ENCODE measurements at places on chromosomes 3 and 15. TPM values are rescaled to one million over a fixed set of nuclear protein-coding genes. Genes with fewer than 3 reads are reported as not detected.

The RASL12 gene
- polyA plus RNA-seq: not detected

The B3GNT5 gene
- polyA plus RNA-seq: not detected

The NMNAT3 gene
- polyA plus RNA-seq: 2.7 TPM

The GOLGA8G gene
- not detected for polyA plus RNA-seq

The CPNE9 gene
- polyA plus RNA-seq: not detected

The SLC51A gene
- polyA plus RNA-seq: 1.4 TPM

The ARGFX gene
- not detected for polyA plus RNA-seq

The MCF2L2 gene
- not detected for polyA plus RNA-seq

The TMEM212 gene
- not detected for polyA plus RNA-seq

The MAP1A gene
- 0.03 TPM for polyA plus RNA-seq

The ITPR1 gene
- 58.8 TPM for polyA plus RNA-seq

- no peak overlapping the region for H3K4me3 ChIP-seq
- H3K36me3 ChIP-seq: no peaks in the 10 kb centered on the region
Observed at GRCh38 chr3:75294124-75294523, 370.0 kb upstream of the FRG2C start.

DNA sequence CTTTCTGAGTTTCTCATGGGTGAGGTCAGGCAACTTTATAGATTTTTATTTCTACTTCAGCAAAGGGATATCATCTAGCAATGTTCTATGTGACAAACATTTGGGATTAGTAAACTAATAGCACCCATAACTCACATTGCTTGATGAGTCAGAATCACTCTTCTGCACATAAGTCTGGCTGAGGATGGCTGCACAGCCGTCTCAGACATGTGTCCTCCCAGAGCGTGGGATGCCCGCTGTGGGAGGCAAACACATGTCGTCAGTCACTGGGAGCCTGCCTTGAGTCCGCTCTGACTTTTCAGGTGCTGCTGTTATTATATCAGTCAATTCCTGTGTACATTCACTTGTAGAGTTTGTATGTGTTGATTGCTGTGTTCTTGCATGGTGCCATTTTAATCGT, 230.7 kb upstream of the TRIM42 start:
- DNase-seq: no peak
- H3K27me3 ChIP-seq: no peaks in the 10 kb centered on the region
- H3K4me1 ChIP-seq: no peaks in the 10 kb centered on the region

- no peaks in the 10 kb centered on the region for H3K27me3 ChIP-seq
- peak overlapping the region; percentile 90 for H3K4me3 ChIP-seq
- peak overlapping the region; percentile 25 for H3K27ac ChIP-seq
- no peaks in the 10 kb centered on the region for H3K36me3 ChIP-seq
- peaks cover 33% of the 10 kb centered on the region for H3K4me1 ChIP-seq
Observed at GRCh38 chr3:57226176-57226575, 1.4 kb upstream of the APPL1 start.

GRCh38 chr15:97082830-97083229, 752.3 kb downstream of the NR2F2 start:
- H3K4me1 ChIP-seq: no peaks in the 10 kb centered on the region
- no peak for DNase-seq
- no peak overlapping the region for H3K27ac ChIP-seq

GRCh38 chr3:166897811-166898210, 482.3 kb downstream of the ZBBX start:
- no peaks in the 10 kb centered on the region for H3K27me3 ChIP-seq
- H3K27ac ChIP-seq: no peak overlapping the region
- DNase-seq: no peak

DNA sequence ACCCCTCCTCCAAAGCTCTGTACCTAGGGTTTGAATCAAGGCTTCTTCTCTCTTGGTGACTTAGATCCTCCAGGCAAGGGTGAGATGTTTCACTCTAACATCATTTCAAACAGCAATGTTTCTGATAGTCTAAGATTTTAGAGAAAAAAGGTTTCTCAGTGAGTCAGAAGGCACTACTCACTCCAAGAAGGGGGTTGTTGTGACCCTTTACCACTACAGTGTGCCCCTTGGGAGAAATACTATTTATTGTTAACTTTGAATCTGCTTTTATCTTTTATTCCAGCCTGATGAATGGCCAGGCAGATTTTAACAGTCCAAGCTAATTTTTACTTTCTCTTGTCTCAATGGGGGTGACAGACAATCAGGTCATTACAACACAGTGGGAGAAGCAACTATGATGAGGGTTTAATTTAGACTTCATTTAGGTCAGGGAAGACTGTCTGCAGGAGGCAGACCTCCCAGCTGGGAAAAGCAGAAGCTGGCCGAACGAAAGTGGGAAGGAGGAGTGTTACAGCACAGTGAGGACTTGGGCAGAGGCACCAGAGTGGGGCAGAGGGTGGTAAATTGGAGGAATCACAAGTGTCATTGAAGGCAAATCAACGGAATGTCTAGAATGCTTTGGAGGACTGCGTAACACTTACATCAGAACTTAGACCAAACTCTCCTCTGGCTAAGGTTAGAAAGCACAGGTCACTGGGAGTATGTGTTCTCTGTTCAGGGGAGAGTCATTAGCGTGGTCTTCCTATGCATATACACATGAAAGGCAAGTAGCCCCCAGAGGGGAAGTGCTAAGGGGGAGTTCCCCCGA, 21.2 kb downstream of the ZNF860 start:
- peaks cover 7% of the 10 kb centered on the region for H3K36me3 ChIP-seq
- H3K4me1 ChIP-seq: peaks cover 64% of the 10 kb centered on the region
- H3K4me3 ChIP-seq: peak overlapping the region; percentile 6
- peak overlapping the region; percentile 69 for H3K27ac ChIP-seq
- no peak for DNase-seq

DNA sequence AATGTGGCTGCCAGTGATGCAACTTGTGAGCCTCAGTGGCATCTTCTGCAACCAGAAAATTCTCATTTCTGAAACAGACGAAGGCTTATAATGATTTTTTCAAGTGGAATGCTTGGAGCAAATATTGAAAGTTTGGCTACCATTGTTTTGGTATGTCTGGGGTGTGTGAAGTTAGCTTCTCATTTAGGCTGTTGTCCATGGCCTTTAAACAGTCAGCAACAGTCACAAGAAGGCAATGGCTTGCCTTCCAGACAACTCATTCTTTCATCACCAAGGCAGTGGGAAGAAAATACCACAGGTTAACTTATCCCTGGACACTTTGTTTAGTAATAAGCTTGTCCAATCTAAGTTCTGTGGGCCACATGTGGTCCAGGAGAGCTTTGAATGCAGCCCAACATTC, 4.7 kb upstream of the BNC1 start:
- no peak overlapping the region for H3K27ac ChIP-seq
- no peak overlapping the region for H3K4me3 ChIP-seq
- H3K4me1 ChIP-seq: no peaks in the 10 kb centered on the region
- no peaks in the 10 kb centered on the region for H3K36me3 ChIP-seq

DNA sequence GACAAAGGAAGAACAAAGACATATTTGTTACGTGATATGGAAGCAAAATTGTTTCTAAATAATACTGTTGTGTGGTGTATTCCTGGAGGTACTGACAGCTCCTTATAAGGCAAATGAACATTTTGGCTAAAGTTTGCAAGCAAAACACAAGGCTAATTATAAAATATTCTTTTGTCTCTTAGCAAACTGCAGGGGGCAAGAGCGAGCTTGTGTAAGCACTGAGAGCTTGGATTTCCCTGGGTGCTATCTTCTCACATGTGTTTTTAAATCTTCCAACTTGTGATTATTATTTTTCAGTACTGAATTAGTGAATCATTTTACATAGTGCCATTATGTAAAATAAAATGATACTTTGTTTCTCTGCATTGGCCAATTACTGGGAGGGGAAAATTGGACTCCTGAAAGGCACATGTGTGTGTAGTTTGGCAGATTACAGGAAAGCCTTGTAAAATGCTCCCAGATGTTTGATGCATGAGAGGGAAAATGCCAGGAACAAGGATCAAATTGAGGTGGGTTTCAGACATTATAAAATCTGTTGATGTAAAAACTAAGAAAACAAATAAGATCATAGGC, 611.5 kb downstream of the AGBL1 start:
- H3K36me3 ChIP-seq: no peaks in the 10 kb centered on the region

DNA sequence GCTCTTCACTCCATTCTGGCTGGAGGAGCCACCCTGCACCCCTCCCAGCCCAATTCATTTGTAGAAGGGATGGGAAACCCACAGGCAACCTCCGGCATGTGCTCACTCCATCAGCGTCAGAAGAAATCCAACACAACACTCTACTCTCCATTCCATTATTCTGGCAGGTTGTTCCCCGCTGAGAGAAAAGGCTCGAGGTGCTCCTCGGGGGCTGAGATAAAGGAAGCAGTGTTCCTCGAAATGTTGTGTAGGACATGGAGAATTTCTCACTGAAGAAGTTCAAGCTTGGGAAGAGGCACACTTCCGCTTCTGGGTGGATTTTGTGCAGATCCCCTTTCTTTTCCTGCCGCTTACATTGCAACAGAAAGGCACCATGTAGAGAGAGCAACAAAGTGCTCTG, 355.0 kb upstream of the CFAP20DC start:
- DNase-seq: no peak
- no peaks in the 10 kb centered on the region for H3K4me1 ChIP-seq
- H3K27me3 ChIP-seq: no peaks in the 10 kb centered on the region
- no peak overlapping the region for H3K27ac ChIP-seq
- H3K36me3 ChIP-seq: no peaks in the 10 kb centered on the region

GRCh38 chr3:171801738-171802589, 8.3 kb downstream of the PLD1 start:
- H3K4me3 ChIP-seq: no peak overlapping the region
- peaks cover 13% of the 10 kb centered on the region for H3K27me3 ChIP-seq
- DNase-seq: no peak
- H3K4me1 ChIP-seq: no peaks in the 10 kb centered on the region
- no peak overlapping the region for H3K27ac ChIP-seq

- no peak for DNase-seq
- no peak overlapping the region for H3K4me3 ChIP-seq
- H3K36me3 ChIP-seq: no peaks in the 10 kb centered on the region
- no peak overlapping the region for H3K27ac ChIP-seq
- H3K4me1 ChIP-seq: no peaks in the 10 kb centered on the region
Observed at GRCh38 chr15:73857193-73857920, 16.0 kb upstream of the TBC1D21 start.

GRCh38 chr3:134377896-134378295, 3.6 kb upstream of the AMOTL2 start:
- no peak overlapping the region for H3K27ac ChIP-seq
- no peak for DNase-seq
- peaks cover 52% of the 10 kb centered on the region for H3K27me3 ChIP-seq
- no peak overlapping the region for H3K4me3 ChIP-seq

DNA sequence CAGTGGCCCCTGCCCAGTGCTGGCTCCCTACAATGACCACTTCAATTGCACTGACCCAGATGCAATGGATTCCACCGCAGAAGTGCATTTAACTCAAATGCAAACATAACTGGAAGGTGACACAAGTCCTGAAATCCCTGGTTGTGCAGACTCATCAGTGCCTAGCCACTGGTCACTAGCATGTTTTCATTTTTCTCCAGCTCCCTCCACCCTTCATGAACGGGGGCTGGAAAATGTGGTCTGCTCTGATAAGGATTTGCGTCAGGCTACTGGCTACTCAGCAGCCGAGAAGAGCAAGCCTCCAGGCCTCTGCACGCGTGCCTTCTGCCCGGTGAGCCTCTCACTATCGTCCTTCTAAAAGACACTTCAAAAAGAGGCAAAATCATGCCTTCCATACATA, 27.4 kb upstream of the FURIN start:
- H3K4me1 ChIP-seq: peaks cover 49% of the 10 kb centered on the region
- no peaks in the 10 kb centered on the region for H3K36me3 ChIP-seq
- no peak for DNase-seq
- H3K4me3 ChIP-seq: no peak overlapping the region
- H3K27me3 ChIP-seq: no peaks in the 10 kb centered on the region

DNA sequence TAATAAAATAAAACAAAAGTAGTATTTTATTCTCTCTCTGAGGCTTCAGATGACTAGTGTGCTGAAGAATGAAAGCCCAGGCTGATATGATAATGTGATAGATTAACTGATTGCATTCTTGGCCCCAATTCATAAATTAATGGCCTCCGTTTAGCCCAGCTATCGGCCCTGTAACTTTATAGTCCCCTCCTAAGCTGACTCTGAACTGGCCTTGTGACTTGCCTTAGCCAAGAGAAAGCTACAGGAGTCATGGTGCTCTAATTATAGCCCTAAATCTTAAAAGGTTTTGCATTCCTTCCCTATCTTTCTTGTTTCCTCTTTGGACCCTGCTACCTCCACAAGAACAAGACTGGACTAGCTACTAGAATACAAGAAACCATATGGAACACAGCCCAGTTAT, 123.2 kb upstream of the EPHA3 start:
- DNase-seq: no peak
- H3K27me3 ChIP-seq: no peaks in the 10 kb centered on the region
- no peak overlapping the region for H3K4me3 ChIP-seq
- no peaks in the 10 kb centered on the region for H3K4me1 ChIP-seq

DNA sequence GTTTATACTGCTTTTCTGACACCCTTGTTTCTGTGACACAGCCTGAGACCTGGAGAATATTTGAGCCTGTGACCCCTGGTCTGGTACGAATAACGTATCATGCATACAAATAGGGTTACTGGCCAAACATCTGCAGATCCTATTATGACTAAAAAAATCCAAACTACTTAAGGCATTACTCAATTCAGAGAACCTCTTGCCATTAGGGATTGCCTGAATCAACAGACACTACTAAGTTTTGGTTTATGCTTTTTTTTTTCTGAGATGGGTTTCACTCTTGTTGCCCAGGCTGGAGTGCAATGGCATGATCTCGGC, 35.4 kb downstream of the OSBPL10 start:
- H3K27me3 ChIP-seq: no peaks in the 10 kb centered on the region
- peaks cover 67% of the 10 kb centered on the region for H3K4me1 ChIP-seq
- H3K27ac ChIP-seq: peak overlapping the region; percentile 95
- H3K4me3 ChIP-seq: peak overlapping the region; percentile 38

GRCh38 chr3:194255252-194256039, 95.7 kb downstream of the CPN2 start:
- H3K27me3 ChIP-seq: peaks cover 29% of the 10 kb centered on the region
- peaks cover 9% of the 10 kb centered on the region for H3K36me3 ChIP-seq
- H3K4me1 ChIP-seq: peaks cover 19% of the 10 kb centered on the region

GRCh38 chr3:31187380-31187779, 292.9 kb upstream of the GADL1 start:
- no peak overlapping the region for H3K4me3 ChIP-seq
- H3K27ac ChIP-seq: no peak overlapping the region
- H3K27me3 ChIP-seq: no peaks in the 10 kb centered on the region
- DNase-seq: no peak
- no peaks in the 10 kb centered on the region for H3K4me1 ChIP-seq

GRCh38 chr3:5692446-5692845, 504.9 kb downstream of the EDEM1 start:
- no peaks in the 10 kb centered on the region for H3K4me1 ChIP-seq
- H3K27me3 ChIP-seq: no peaks in the 10 kb centered on the region
- no peak overlapping the region for H3K27ac ChIP-seq
- H3K36me3 ChIP-seq: peaks cover 10% of the 10 kb centered on the region

GRCh38 chr3:125374501-125374995, 577 bp downstream of the ZNF148 start:
- H3K27me3 ChIP-seq: no peaks in the 10 kb centered on the region
- H3K4me3 ChIP-seq: peak overlapping the region; percentile 92
- H3K4me1 ChIP-seq: peaks cover 50% of the 10 kb centered on the region

GRCh38 chr3:79038636-79039035, 729.2 kb downstream of the ROBO1 start:
- no peaks in the 10 kb centered on the region for H3K36me3 ChIP-seq
- no peaks in the 10 kb centered on the region for H3K27me3 ChIP-seq
- no peak overlapping the region for H3K4me3 ChIP-seq
- no peak overlapping the region for H3K27ac ChIP-seq
- DNase-seq: no peak
- no peaks in the 10 kb centered on the region for H3K4me1 ChIP-seq

All from naive B cell (primary cell).